ENCODE measurements at places on chromosomes 2 and 18. TPM values are rescaled to one million over a fixed set of nuclear protein-coding genes. Genes with fewer than 3 reads are reported as not detected.
A peak's percentile ranks its signal among the peaks of the same experiment; 100 is the strongest.

- H3K36me3 ChIP-seq = no peaks in the 10 kb centered on the region
- no peak overlapping the region for H3K4me3 ChIP-seq
- H3K27me3 ChIP-seq = no peaks in the 10 kb centered on the region
- peaks cover 21% of the 10 kb centered on the region for H3K4me1 ChIP-seq
- H3K27ac ChIP-seq = peak overlapping the region; percentile 58
Measured at GRCh38 chr2:30656079-30656478, 151.2 kb downstream of the CAPN13 start.

The D2HGDH gene
- 11.5 TPM for total RNA-seq

- H3K27ac ChIP-seq = peak overlapping the region; percentile 49
- no peaks in the 10 kb centered on the region for H3K36me3 ChIP-seq
- peaks cover 10% of the 10 kb centered on the region for H3K4me1 ChIP-seq
- no peaks in the 10 kb centered on the region for H3K27me3 ChIP-seq
- DNase-seq = peak; percentile 98
Measured at GRCh38 chr2:138030459-138030858, 66.2 kb downstream of the HNMT start.

DNA sequence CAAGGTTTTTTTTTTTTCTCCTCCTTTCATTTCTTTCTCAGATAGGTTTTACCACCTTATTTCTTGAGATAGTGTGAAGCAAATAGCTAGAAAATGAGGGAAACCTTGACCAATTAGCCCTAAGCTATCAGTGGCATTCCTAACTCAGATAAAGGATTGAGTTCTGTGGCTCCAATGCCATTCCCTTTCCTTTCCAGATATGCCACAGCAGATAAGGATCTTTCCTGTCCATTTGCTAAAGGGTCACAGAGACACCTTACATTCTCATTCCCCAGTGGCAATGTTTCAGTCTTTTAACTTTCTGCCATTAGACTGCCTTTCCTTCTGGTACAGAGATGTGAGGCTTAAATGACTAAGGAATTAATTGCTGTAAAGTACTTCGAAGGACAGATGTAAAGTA is 81.7 kb downstream of the MGAT5 start:
- no peaks in the 10 kb centered on the region for H3K27me3 ChIP-seq
- H3K27ac ChIP-seq = no peak overlapping the region
- H3K36me3 ChIP-seq = no peaks in the 10 kb centered on the region
- H3K4me1 ChIP-seq = no peaks in the 10 kb centered on the region
- no peak overlapping the region for H3K4me3 ChIP-seq

GRCh38 chr2:200767111-200767885 is 44.4 kb upstream of the BZW1 start:
- H3K4me3 ChIP-seq = no peak overlapping the region
- no peak for DNase-seq
- no peak overlapping the region for H3K27ac ChIP-seq
- H3K36me3 ChIP-seq = no peaks in the 10 kb centered on the region
- H3K27me3 ChIP-seq = no peaks in the 10 kb centered on the region

The SLC9A4 gene
- total RNA-seq = 0.07 TPM

The TMEFF2 gene
- total RNA-seq = 0.41 TPM

DNA sequence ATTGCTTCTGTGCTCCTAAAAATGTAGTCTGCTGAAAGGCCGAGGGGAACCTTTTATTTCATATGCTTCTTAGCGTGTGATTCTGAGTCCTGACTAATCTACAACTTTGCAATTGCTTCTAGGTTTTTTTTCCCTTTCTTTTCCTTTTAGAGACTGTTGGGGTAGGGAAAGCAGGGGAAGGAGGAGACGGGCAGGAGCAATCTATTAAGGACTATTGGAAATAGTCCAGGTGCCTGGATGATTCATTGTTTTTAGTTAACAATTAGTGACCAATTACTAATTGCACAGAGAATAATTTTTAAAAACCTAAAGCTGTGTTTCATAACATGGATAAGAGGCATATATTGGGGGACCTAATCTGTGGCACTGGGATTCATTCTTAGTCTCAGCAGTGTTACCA is 49.4 kb upstream of the STON1 start:
- no peak for DNase-seq
- peaks cover 2% of the 10 kb centered on the region for H3K36me3 ChIP-seq
- H3K27me3 ChIP-seq = no peaks in the 10 kb centered on the region
- no peak overlapping the region for H3K4me3 ChIP-seq
- H3K27ac ChIP-seq = no peak overlapping the region
- H3K4me1 ChIP-seq = peaks cover 12% of the 10 kb centered on the region

The MAL gene
- total RNA-seq = 0.41 TPM

The KLHL30 gene
- 0.53 TPM for total RNA-seq

- H3K4me1 ChIP-seq = peaks cover 29% of the 10 kb centered on the region
- no peaks in the 10 kb centered on the region for H3K36me3 ChIP-seq
- H3K27ac ChIP-seq = no peak overlapping the region
- no peaks in the 10 kb centered on the region for H3K27me3 ChIP-seq
- no peak overlapping the region for H3K4me3 ChIP-seq
Measured at GRCh38 chr2:8539743-8540551, 141.9 kb upstream of the ID2 start.

GRCh38 chr2:195312662-195313061 is 344.4 kb upstream of the SLC39A10 start:
- H3K4me1 ChIP-seq = no peaks in the 10 kb centered on the region
- H3K4me3 ChIP-seq = no peak overlapping the region
- no peak for DNase-seq
- H3K27me3 ChIP-seq = no peaks in the 10 kb centered on the region
- no peak overlapping the region for H3K27ac ChIP-seq

- DNase-seq = no peak
- H3K4me1 ChIP-seq = peaks cover 3% of the 10 kb centered on the region
- H3K27ac ChIP-seq = no peak overlapping the region
Measured at GRCh38 chr2:150174056-150174805, 313.2 kb downstream of the RND3 start.

DNA sequence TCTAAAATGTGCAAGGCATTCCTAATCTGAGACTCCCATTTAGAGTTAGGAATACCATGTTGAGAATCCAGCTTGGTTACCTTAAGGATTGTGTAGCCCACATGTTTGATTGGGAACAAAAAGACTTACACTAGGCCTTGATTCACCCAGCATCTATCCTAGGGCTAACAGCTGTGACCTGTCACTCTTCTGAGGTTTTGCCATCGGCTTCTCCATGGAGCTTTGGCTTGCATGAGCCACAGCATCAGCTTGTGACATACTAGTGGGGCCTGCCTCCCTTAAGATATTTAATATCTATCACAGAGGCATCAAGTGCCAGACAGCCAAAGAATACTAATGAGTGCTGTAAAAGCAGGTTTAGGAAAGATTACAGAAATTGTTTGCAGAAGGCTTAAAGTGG is 241.3 kb upstream of the UBE2E3 start:
- H3K27ac ChIP-seq = no peak overlapping the region
- no peaks in the 10 kb centered on the region for H3K36me3 ChIP-seq
- no peak for DNase-seq
- H3K4me1 ChIP-seq = no peaks in the 10 kb centered on the region
- no peaks in the 10 kb centered on the region for H3K27me3 ChIP-seq
- H3K4me3 ChIP-seq = no peak overlapping the region

GRCh38 chr18:53771664-53772063 is 452.8 kb downstream of the MBD2 start:
- no peak overlapping the region for H3K27ac ChIP-seq
- no peak for DNase-seq
- no peaks in the 10 kb centered on the region for H3K36me3 ChIP-seq
- no peaks in the 10 kb centered on the region for H3K4me1 ChIP-seq
- H3K4me3 ChIP-seq = no peak overlapping the region
- no peaks in the 10 kb centered on the region for H3K27me3 ChIP-seq

The ASXL3 gene
- 8.2 TPM for total RNA-seq

The SPP2 gene
- not detected for total RNA-seq

DNA sequence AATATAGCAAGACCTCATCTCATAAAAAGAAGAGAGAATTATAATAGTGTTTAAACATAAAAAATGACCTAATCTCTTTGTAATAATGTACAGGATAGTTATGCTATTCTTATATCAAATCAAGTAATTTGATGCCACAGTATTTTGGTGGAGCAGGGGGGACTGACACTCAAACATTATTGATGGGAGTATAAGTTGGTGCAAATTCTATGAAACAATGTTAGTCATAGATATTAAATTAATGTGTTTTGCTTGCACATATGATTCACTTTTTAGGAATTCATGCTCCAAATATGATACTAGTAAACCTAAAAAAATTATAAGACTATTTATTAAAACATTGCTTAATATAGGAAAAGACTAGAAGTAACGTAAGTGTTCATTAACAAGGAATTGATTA is 256.1 kb upstream of the SYT4 start:
- H3K27ac ChIP-seq = no peak overlapping the region
- no peak overlapping the region for H3K4me3 ChIP-seq
- DNase-seq = no peak
- H3K27me3 ChIP-seq = no peaks in the 10 kb centered on the region

The SNRPD1 gene
- 60.6 TPM for total RNA-seq

- H3K27me3 ChIP-seq = no peaks in the 10 kb centered on the region
- DNase-seq = no peak
- no peak overlapping the region for H3K4me3 ChIP-seq
- no peak overlapping the region for H3K27ac ChIP-seq
Measured at GRCh38 chr18:30927042-30927441, 115.5 kb downstream of the DSC3 start.

DNA sequence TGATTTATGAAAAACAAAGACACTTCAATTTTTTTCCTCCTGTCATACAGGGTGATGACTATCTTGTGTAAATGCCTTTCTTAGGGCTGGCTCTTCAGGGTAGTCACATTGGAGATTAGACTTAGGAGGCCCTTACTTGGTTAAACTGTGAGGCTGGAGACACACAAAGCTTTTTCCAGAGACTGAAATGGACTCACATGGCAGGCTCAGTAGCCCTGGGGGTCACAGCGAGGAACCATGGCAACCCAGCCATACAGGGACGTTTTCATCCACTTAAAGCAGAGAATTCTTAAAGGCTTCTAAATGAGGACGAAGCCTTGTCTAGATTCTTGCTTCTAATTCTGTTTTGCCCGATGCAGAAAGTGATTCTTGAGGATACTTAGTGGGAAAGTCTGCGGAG is 57.3 kb upstream of the ZDBF2 start:
- no peak overlapping the region for H3K27ac ChIP-seq
- H3K36me3 ChIP-seq = no peaks in the 10 kb centered on the region
- H3K4me1 ChIP-seq = peaks cover 13% of the 10 kb centered on the region
- peak overlapping the region; percentile 6 for H3K4me3 ChIP-seq

DNA sequence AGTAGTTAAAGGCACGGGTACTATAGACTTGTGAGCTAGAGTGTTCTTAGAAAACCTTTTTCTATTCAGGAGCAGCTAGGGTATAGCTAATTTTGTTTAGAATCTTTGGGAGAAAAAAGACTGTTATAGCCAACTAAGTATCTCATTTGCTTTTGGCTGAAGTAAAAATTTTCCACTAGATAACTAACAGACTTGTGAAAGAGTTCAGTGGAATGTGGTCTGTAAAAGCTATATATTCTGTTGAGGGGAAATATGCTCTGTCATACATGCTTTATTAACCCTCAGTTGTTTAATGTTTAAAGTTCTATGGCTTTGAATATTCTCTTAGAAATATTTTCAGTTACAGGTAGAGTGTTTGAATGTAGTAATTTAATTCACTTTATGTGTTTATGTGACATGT is 49.7 kb downstream of the RIF1 start:
- H3K27ac ChIP-seq = no peak overlapping the region
- peak; percentile 18 for DNase-seq
- H3K36me3 ChIP-seq = peaks cover 28% of the 10 kb centered on the region
- no peaks in the 10 kb centered on the region for H3K4me1 ChIP-seq

GRCh38 chr18:48724939-48725338 is 186.1 kb downstream of the CTIF start:
- H3K27ac ChIP-seq = no peak overlapping the region
- peaks cover 32% of the 10 kb centered on the region for H3K4me1 ChIP-seq
- no peak overlapping the region for H3K4me3 ChIP-seq
- H3K27me3 ChIP-seq = no peaks in the 10 kb centered on the region
- H3K36me3 ChIP-seq = no peaks in the 10 kb centered on the region

The CYP27A1 gene
- total RNA-seq = 3.9 TPM

The BOK gene
- total RNA-seq = 64.9 TPM

GRCh38 chr18:57619876-57620275 is 1.8 kb downstream of the NARS1 start:
- H3K4me1 ChIP-seq = peaks cover 17% of the 10 kb centered on the region
- H3K27ac ChIP-seq = peak overlapping the region; percentile 1
- no peak for DNase-seq
- no peaks in the 10 kb centered on the region for H3K27me3 ChIP-seq
